ENCODE measurements at places on chromosomes 16 and 17. TPM values are rescaled to one million over a fixed set of nuclear protein-coding genes. Genes with fewer than 3 reads are reported as not detected.

- no peaks in the 10 kb centered on the region for H3K36me3 ChIP-seq
- H3K4me1 ChIP-seq, result no peaks in the 10 kb centered on the region
- no peak overlapping the region for H3K27ac ChIP-seq
- no peak for DNase-seq
- no peak overlapping the region for H3K4me3 ChIP-seq
These were observed 11.2 kb downstream of the CA4 start for GRCh38 chr17:60160829-60161501.

The MMP28 gene
- 0.97 TPM for polyA plus RNA-seq

GRCh38 chr17:9002606-9003354 is 18.5 kb upstream of the NTN1 start:
- H3K27me3 ChIP-seq, result peaks cover 42% of the 10 kb centered on the region
- no peaks in the 10 kb centered on the region for H3K4me1 ChIP-seq
- H3K27ac ChIP-seq, result no peak overlapping the region
- H3K4me3 ChIP-seq, result peak overlapping the region; percentile 48

DNA sequence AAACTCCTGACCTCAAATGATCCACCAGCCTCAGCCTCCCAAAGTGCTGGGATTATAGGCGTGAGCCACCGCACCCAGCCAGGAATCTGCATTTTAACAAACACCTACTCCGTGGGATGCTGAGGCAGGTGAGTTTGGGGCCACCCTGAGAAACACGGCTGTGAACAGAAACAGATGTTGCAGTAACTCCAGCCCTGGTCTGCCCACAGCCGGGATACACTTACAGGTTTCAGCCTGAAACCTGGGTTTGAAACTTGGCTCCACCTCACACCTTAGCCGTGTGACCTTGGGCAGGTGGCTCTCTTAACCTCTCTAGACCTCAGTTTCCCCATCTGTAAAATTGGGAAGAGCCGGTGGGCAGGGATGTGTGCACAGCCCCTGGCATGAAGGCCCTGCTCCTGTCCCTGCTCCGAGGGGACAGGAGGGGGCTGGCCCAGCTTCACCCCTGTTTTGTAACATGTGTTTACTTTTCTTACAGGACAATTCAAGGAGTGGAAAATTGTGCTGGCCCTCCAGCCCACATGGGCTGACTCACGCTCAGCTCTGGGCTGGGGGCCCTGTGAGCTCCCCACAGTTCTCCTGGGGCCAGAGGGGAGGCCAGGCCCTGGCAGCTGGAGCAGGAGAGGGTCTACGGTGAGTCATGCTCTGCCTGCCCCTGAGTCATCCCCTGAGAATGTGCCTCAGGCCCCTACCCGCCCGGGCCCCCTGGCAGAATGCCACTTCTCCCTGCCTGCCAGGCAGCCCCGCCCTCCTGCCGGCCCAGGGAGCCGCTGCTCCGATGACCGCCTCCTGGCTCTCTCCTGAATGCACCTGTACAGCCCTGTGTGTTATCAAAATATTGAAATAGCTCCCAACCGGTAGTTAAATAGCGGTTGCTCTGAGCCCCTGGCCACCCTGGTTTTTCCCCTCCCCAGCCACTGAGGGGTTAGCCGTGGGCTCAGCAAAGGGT is 7.7 kb upstream of the PPL start:
- H3K4me3 ChIP-seq, result no peak overlapping the region
- DNase-seq, result peak; percentile 98
- H3K27ac ChIP-seq, result peak overlapping the region; percentile 81
- H3K27me3 ChIP-seq, result no peaks in the 10 kb centered on the region
- no peaks in the 10 kb centered on the region for H3K36me3 ChIP-seq

The ESRP2 gene
- polyA plus RNA-seq, result 0.31 TPM
